ENCODE measurements at places on chromosomes 1 and 21. TPM values are rescaled to one million over a fixed set of nuclear protein-coding genes. Genes with fewer than 3 reads are reported as not detected.

DNA sequence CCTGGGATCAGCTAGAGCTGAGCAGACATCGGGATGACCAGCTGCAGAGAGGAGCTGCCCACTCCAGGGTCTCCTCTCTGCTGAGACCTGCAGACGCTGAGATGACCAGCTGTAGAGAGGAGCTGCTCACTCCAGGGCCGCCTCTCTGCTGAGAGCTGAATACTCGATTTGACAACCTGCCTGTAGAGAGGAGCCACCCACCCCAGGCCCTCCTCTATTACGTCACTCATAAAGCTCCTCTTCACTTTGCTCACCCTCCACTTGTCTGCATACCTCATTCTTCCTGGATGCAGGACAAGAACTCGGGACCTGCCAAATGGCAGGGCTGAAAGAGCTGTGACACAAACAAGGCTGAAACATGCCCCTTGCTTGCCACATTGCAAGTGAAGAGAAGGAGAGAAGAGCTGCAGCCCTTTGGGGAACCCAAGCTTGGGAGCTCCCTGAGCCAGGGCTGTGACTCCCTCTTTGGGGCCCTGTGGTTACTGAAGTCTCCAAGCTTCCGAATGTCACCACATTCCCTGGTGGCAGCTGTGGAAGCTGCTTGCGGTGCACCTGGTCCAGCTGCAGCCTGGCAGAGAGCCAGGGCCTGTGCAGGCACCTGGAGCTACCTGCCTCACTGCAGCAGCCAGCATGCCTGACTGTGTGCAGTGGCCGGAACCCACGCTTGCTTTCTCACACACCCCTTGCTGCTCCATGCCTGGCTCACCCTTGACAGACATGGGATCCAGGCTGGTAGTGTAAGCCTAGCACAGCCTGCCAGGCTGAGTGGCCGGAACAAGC, 59.6 kb downstream of the CC2D1B start:
- no peak for DNase-seq

- DNase-seq: no peak
Observed at GRCh38 chr1:3029991-3030662, 8.9 kb downstream of the ACTRT2 start.

FAM110D gene
- total RNA-seq: 4.0 TPM

ANGPTL7 gene
- 0.51 TPM for total RNA-seq

AMY1C gene
- not detected for total RNA-seq

LINGO4 gene
- total RNA-seq: 0.68 TPM

- no peak for DNase-seq
Observed at GRCh38 chr1:69246710-69247109, 321.0 kb upstream of the LRRC7 start.

DNA sequence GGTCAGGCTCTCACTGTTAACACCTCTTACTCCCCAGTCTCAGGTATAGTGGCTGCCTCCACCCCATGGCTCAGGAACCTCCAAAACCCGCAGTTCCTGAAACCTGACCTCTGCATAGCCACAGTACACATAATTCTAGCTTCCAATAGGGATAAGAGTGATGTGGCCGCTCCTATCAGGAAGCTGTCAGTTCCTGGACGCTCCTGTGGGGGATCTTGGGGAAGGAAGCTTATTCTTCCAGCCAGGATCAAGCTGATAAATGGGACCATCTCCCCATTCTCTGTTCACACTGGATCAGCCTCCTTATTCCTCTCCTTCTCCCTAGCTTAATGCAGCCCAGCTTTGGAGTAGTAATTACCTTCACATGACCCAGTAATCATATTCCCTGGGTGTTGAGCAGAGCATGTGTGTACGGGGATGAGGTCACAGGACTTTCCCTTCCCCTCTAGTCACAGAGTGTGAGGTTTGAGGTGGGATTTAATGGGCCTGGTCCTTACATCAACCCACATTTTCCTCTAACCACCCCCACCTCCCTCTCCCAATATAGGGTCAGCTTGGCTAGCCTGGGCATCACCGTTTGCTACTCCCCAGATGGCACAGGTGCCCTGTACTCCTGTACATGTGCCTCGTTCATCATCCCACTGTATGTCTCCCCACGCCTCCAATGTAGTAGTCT, 7.0 kb upstream of the POU3F1 start:
- DNase-seq: no peak

DNA sequence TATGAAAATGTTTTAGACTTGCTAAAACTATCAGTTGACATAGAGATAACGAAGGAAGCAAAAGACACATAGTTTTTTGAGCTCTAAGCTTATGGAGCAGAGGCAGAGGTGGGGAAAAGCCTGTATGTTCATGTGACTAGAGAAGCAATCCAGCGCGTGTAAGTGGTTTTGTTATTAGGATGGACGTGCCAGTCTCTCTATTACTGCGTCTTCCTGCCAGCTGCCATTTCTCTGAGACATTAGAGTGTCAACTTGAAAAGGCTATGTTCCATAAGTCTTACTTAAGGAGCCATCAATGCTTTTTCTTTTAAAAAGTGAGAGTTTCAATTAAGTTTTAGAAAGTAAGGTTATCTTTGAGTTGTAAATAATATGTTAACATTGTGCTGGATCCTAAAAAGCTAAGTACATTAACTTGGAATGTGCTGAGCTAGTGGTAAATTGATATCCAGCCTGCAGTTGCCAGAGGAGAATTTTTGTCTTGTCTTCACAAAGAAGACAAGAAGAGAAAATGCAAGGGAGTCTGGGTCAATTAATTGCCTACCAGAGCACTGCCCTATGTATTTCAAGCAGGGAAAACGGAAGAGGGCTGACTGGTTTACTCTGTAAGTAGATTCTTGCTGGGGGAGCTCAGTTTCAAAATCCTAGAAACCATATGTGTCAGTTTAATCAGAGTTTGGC, 161.8 kb upstream of the B3GALT2 start:
- DNase-seq: no peak

Measured in Right ventricle myocardium inferior (tissue), 1 donor.